ENCODE measurements at places on chromosomes 1 and 21. TPM values are rescaled to one million over a fixed set of nuclear protein-coding genes. Genes with fewer than 3 reads are reported as not detected.

- peaks cover 19% of the 10 kb centered on the region for H3K4me1 ChIP-seq
- H3K27ac ChIP-seq = peak overlapping the region; percentile 10
- H3K36me3 ChIP-seq = no peaks in the 10 kb centered on the region
- H3K4me3 ChIP-seq = no peak overlapping the region
- no peaks in the 10 kb centered on the region for H3K27me3 ChIP-seq
Measured at GRCh38 chr1:193421487-193421886, 235.1 kb upstream of the B3GALT2 start.

Gene ATG4C
- 37.8 TPM for polyA plus RNA-seq

Gene SPRTN
- 20.5 TPM for polyA plus RNA-seq

DNA sequence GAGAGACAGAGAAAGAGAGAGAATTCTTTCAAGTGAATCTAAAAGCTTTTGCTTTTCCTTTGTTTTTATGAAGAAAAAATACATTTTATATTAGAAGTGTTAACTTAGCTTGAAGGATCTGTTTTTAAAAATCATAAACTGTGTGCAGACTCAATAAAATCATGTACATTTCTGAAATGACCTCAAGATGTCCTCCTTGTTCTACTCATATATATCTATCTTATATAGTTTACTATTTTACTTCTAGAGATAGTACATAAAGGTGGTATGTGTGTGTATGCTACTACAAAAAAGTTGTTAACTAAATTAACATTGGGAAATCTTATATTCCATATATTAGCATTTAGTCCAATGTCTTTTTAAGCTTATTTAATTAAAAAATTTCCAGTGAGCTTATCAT is 117.6 kb downstream of the PTPRC start:
- H3K27me3 ChIP-seq = no peaks in the 10 kb centered on the region
- no peak overlapping the region for H3K27ac ChIP-seq
- DNase-seq = no peak
- H3K4me1 ChIP-seq = peaks cover 40% of the 10 kb centered on the region

GRCh38 chr1:79519084-79519760 is 512.7 kb upstream of the ADGRL4 start:
- DNase-seq = no peak
- no peak overlapping the region for H3K4me3 ChIP-seq
- H3K27me3 ChIP-seq = no peaks in the 10 kb centered on the region
- H3K4me1 ChIP-seq = no peaks in the 10 kb centered on the region

- no peak overlapping the region for H3K27ac ChIP-seq
- H3K27me3 ChIP-seq = no peaks in the 10 kb centered on the region
- H3K36me3 ChIP-seq = no peaks in the 10 kb centered on the region
- H3K4me3 ChIP-seq = no peak overlapping the region
- no peak for DNase-seq
Measured at GRCh38 chr1:238406098-238406860, 515.6 kb upstream of the ZP4 start.

GRCh38 chr1:154186177-154186576 is 5.7 kb downstream of the TPM3 start:
- no peak overlapping the region for H3K27ac ChIP-seq
- H3K36me3 ChIP-seq = peaks cover 9% of the 10 kb centered on the region
- no peak overlapping the region for H3K4me3 ChIP-seq

Gene C1orf94
- polyA plus RNA-seq = not detected

- H3K27me3 ChIP-seq = peaks cover 20% of the 10 kb centered on the region
- H3K27ac ChIP-seq = peak overlapping the region; percentile 39
- peaks cover 3% of the 10 kb centered on the region for H3K36me3 ChIP-seq
Measured at GRCh38 chr1:37561133-37562132, 4.7 kb downstream of the DNALI1 start.

GRCh38 chr21:24941316-24942185 is 665.7 kb downstream of the MRPL39 start:
- H3K4me3 ChIP-seq = no peak overlapping the region
- DNase-seq = no peak
- no peaks in the 10 kb centered on the region for H3K27me3 ChIP-seq
- H3K27ac ChIP-seq = no peak overlapping the region
- no peaks in the 10 kb centered on the region for H3K36me3 ChIP-seq

Gene IGSF5
- polyA plus RNA-seq = not detected

Gene AGPAT3
- polyA plus RNA-seq = 8.6 TPM

- DNase-seq = no peak
- peaks cover 18% of the 10 kb centered on the region for H3K36me3 ChIP-seq
- peaks cover 71% of the 10 kb centered on the region for H3K27me3 ChIP-seq
Measured at GRCh38 chr1:50427086-50427817, 4.0 kb upstream of the DMRTA2 start.

DNA sequence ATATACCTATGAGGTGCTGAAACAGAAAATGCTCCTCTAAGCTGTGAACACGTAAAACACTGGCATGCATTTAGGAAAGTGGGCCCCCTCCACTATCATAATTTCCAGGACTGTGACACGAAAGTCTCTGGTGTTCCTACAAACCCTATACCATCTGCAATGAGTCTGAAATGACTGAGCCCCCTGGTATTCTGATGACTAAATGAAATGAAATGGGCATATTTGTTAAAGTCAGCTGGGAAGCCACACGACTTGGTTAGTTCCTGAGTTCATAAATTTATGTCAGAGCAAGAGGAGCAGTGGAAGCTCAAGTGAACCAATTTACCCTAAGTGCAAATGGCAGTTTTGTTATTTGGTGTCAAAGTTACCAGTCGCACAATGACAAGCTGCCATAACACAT is 182.3 kb downstream of the KCTD3 start:
- no peak overlapping the region for H3K4me3 ChIP-seq
- H3K27ac ChIP-seq = no peak overlapping the region
- H3K4me1 ChIP-seq = no peaks in the 10 kb centered on the region
- no peaks in the 10 kb centered on the region for H3K27me3 ChIP-seq
- DNase-seq = no peak

Gene FCRL2
- 39.2 TPM for polyA plus RNA-seq

- peaks cover 27% of the 10 kb centered on the region for H3K27me3 ChIP-seq
- no peaks in the 10 kb centered on the region for H3K4me1 ChIP-seq
- no peaks in the 10 kb centered on the region for H3K36me3 ChIP-seq
- DNase-seq = peak; percentile 18
Measured at GRCh38 chr1:153277852-153278251, 18.4 kb downstream of the LORICRIN start.

GRCh38 chr21:31908106-31909031 is 35.5 kb downstream of the HUNK start:
- peaks cover 25% of the 10 kb centered on the region for H3K27me3 ChIP-seq
- H3K4me1 ChIP-seq = no peaks in the 10 kb centered on the region
- no peaks in the 10 kb centered on the region for H3K36me3 ChIP-seq
- no peak overlapping the region for H3K4me3 ChIP-seq

- no peaks in the 10 kb centered on the region for H3K27me3 ChIP-seq
- H3K4me1 ChIP-seq = peaks cover 81% of the 10 kb centered on the region
- H3K27ac ChIP-seq = peak overlapping the region; percentile 92
- H3K4me3 ChIP-seq = no peak overlapping the region
Measured at GRCh38 chr1:211340622-211341507, 14.2 kb downstream of the TRAF5 start.

DNA sequence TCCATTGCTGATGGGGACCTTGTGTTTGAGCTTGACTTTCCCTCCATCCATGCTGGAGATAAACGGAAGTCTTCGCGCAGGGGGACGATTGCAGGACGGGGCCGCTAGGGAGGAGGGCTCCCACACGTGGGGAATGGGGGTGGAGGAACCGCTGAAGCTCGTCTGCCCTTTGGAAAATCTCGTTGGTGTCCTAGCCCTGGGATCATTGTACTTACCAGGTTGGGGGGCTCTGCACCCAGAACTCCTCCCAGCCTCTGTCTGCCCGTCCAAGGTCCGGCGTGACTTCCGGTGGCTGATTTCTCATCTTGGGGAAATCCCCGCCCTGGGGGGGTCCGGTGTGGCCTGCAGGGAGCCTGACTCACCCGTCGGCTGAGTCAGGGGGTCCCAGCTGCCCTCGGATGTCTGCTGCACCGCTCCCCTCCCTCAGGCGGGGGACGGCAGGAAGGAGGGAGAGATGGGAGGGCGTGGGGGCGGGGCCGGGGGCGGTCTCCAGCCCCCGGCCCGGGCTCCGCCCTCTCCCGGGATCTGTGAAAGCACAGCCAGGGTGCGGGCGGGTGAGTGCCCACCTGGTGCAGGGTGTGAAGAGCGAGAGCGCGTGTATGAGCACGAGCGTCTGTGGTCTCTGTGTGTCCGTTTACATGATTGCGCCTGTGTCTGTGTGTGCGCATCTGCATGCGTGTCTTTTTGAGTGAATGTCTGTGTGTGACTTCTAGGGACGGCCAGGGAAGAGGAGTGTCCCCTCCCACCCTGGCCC is 35.8 kb downstream of the PIK3CD start:
- peaks cover 77% of the 10 kb centered on the region for H3K4me1 ChIP-seq
- DNase-seq = peak; percentile 44
- peak overlapping the region; percentile 95 for H3K27ac ChIP-seq

DNA sequence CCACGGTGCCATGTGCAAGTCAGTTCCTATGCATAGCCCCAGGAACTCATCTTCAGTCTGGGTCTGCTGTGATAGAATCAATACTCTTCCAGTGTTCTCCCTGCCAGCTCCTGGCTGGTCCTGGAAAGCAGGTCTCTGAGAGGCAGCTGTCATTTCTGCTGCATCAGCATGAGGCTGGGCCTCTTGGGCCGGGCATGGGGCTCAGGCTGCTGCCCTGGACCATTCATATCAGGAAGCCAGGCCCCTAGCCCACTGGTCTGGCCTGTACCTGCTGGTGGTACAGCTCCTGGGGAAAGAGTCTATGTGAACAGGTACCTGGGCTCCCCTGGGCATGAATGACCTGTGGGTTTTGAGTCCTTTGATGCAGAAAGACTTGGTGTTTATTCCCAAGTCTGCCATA is 173.6 kb upstream of the CSF3R start:
- no peaks in the 10 kb centered on the region for H3K36me3 ChIP-seq
- no peak overlapping the region for H3K4me3 ChIP-seq
- no peak overlapping the region for H3K27ac ChIP-seq
- no peak for DNase-seq

- peaks cover 7% of the 10 kb centered on the region for H3K4me1 ChIP-seq
- H3K27me3 ChIP-seq = peaks cover 78% of the 10 kb centered on the region
- H3K36me3 ChIP-seq = peaks cover 8% of the 10 kb centered on the region
- no peak overlapping the region for H3K4me3 ChIP-seq
- no peak overlapping the region for H3K27ac ChIP-seq
Measured at GRCh38 chr1:20366056-20366462, 75.4 kb downstream of the VWA5B1 start.

- H3K4me1 ChIP-seq = peaks cover 83% of the 10 kb centered on the region
- H3K36me3 ChIP-seq = peaks cover 5% of the 10 kb centered on the region
- H3K4me3 ChIP-seq = peak overlapping the region; percentile 44
- H3K27ac ChIP-seq = peak overlapping the region; percentile 91
- no peak for DNase-seq
Measured at GRCh38 chr1:198628067-198628455, 10.8 kb upstream of the PTPRC start.

Gene NUDT4B
- 9.0 TPM for polyA plus RNA-seq

DNA sequence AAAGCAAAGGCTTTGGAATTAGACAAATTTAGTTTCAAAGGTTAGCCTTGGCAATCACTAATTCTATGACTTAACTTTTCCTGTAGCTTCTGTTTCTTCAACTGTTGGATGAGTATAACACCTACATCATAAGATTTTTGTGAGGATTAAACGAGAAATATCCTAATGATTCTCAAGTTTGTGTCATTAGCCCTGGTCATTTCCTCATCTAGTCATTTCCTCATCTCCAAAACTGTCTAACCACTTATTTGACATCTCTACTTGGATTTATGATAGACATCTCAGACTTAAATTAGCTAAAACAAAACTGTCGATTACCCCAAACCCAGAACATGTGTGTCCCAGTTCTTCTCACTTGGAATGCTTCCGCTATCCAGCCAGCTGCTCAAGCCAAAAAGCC is 80.2 kb upstream of the CHODL start:
- no peaks in the 10 kb centered on the region for H3K36me3 ChIP-seq
- H3K27me3 ChIP-seq = no peaks in the 10 kb centered on the region
- H3K4me3 ChIP-seq = no peak overlapping the region
- DNase-seq = no peak
- no peaks in the 10 kb centered on the region for H3K4me1 ChIP-seq

Gene MTFR1L
- 41.7 TPM for polyA plus RNA-seq

DNA sequence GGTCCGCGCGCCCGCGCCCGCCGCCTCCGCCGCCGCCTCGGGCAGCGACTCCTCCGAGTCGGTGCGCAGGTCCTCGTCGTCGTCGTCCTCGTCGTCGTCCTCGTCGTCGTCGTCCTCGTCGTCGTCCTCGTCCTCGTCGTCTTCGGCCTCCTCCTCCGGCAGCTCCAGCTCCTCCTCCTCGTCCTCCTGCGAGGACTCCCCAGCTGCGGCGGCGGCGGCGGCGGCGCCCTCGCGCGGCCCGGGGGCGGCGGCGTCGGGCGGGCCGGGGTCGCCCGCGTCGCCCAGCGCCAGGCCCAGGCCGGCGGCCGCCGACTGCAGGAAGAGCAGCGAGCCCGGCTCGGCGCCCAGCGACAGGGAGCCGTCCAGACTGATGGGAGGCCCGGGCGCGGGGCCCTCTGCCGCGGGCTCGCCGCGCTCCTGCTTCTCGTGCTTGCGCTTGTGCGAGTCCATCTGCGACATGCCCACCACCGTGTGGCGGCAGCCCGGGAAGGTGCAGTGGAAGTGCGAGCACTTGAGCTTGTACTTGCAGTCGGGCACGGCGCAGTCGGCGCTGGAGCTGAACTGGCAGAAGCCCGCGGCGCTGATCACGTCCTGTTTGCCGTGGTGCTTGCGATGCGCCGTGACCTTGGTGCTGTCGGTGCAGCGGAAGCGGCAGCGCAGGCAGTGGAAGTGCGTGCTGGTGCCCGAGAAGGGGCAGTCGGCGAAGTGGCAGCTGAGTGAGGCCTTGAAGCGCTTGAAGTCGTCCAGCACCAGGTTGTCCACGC is 157.3 kb downstream of the CASZ1 start:
- DNase-seq = no peak
- H3K4me3 ChIP-seq = no peak overlapping the region
- no peaks in the 10 kb centered on the region for H3K27me3 ChIP-seq
- H3K4me1 ChIP-seq = no peaks in the 10 kb centered on the region
- H3K36me3 ChIP-seq = peaks cover 10% of the 10 kb centered on the region

DNA sequence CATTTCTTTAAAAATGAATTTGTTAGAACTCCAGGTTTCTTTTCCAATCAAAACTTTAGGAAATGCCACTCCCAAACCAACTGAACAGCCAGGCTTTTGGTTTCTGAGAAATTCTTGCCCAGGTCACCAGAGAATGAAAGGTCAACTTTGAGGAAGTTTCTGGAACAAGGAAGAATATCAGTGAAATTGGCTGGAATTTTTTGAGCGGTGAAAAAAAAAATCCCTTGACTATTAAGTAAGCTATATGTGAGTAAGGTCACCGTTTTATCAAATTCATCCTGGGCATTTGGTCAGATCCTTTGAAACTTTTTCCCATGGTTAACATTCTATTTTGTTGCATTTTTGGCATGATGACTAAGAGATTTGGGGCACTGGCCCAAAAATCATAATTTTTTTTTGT is 469.3 kb downstream of the LTN1 start:
- no peak overlapping the region for H3K4me3 ChIP-seq
- H3K27ac ChIP-seq = no peak overlapping the region
- peaks cover 7% of the 10 kb centered on the region for H3K27me3 ChIP-seq
- no peaks in the 10 kb centered on the region for H3K4me1 ChIP-seq
- no peaks in the 10 kb centered on the region for H3K36me3 ChIP-seq
- no peak for DNase-seq

Gene ERG
- not detected for polyA plus RNA-seq

GRCh38 chr1:25692560-25692959 is 76.0 kb downstream of the MAN1C1 start:
- peak; percentile 4 for DNase-seq
- no peaks in the 10 kb centered on the region for H3K27me3 ChIP-seq
- no peak overlapping the region for H3K4me3 ChIP-seq
- no peak overlapping the region for H3K27ac ChIP-seq
- H3K4me1 ChIP-seq = no peaks in the 10 kb centered on the region
- no peaks in the 10 kb centered on the region for H3K36me3 ChIP-seq

Measured in naive B cell (primary cell).